ENCODE measurements at places on chromosomes 12 and 14.

DNA sequence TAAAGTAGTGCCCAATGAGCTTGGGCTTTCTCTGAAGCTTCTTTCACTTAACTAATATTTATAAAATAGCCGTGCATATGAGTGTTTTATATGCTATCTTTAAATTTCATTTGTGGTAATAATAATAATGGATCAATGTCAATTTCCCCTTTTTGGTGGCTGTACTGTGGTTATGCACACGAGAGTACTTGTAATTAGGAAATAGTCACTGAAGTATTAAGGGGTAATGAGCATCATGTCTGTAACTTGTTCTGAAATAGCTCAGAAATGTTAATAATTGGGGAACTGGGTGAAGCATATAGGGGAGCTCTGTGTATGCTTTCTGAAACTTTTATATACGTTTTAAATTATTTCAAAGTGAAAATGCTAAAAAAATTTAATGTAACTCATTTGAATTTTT, 7.0 kb upstream of the RNASE8 start:
- no peak for DNase-seq

DNA sequence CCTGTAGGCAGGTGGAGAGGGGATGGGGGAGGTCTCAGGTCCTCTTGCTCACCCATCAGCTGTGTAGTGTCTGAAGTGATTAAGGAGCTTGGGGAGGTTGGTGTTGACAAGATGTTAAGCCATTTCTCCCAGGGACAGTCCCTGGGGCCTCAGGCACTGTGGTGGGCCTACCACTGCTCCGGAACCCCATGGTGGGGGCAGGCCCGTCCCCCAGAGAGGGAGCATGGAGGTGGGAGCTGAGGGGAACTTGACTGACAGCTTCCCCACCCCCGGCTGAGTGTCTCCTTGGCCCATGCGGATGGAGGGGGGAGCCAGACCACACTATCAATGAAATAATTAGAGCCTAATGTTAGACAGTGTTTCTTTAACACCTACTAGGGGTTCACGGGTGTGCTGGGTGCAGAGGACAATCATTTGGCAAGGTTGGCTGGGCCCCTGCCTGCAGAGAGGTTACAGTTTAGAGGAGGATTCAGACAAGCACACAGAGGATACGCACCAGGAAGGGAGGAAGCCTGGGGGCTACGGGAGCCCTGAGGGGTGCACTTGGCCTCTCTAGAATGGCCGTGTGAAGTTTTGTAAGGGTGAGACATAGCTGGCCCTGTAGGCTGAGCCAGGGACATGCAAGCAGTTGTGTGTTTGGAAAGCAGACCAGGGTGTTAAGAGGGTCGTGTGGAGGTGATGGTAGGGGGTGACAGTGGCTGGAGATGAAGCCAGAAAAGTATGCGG, 19.3 kb upstream of the KRT80 start:
- no peak for DNase-seq

DNA sequence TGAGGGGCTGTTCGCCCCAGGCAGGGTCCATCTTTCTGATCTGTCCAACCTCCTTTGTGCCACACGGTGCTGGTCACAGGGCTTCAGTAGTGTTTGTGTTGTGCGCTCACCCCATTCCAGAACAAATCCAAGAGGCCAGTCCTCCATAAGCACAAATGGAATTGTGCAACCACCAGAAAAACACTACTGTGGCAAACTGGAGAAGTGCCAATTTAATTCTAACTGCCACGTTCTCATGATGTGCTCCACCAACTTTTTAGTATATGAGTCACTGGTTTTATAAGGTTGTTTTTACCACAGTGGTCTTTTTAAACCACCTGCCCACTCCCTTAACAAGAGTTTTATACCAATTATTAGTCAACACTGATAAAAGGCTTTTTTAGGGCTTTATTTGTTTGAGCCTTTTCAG, 380.2 kb downstream of the NAV3 start:
- no peak for DNase-seq

DNA sequence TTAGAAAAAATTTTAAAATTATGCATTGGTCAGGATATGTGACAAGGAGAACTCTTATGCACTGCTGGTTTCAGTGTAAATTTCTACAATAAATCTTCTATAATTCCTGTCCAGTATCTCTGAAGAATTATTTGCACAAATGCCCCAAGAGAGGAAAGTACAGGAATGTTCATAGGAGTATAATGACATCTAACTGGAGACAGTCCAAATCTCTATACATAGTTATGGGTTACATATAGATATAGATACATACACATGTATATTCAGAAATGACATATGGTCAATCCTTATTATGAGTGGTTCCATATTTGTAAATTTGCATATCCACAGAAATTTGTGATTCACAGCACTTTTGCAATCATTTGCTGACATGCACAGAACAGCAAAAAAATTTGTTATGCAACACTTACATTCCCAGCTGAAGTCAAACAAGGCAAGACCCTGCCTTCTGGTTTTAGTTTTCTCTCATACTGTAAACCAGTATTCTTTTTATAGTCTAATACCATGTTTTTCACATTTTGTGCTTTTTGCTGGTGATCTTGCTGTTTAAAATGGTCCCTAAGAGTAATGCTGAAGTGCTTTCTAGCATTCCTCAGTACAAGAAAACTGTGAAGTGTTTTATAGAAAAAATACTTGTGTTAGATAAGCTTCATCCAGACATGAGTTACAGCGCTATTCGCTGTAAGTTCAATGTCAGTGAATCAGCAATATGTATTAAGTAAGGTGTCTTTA, 103.8 kb downstream of the SLC16A7 start:
- DNase-seq, result no peak

DNA sequence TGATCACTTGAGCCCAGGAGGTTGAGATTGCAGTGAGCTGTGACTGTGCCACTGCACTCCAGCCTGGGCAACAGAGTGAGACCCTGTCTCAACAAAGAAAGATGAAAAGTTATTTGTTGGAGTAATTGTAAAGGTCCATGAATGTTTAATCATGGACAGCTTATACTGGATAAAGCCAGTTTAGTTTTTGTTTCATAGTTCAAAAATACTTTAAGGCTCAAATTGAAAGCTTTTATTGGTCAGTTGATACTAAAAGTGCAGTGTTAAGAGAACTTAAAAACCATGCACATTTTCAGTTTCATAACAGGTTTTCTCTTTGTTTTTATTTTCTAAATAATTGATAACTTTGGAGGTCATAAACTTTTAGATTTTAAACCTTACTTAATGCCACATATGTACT, 108.4 kb downstream of the MON2 start:
- no peak for DNase-seq

- DNase-seq, result no peak
Observed at GRCh38 chr12:102763471-102763870, 153.6 kb downstream of the PAH start.

DNA sequence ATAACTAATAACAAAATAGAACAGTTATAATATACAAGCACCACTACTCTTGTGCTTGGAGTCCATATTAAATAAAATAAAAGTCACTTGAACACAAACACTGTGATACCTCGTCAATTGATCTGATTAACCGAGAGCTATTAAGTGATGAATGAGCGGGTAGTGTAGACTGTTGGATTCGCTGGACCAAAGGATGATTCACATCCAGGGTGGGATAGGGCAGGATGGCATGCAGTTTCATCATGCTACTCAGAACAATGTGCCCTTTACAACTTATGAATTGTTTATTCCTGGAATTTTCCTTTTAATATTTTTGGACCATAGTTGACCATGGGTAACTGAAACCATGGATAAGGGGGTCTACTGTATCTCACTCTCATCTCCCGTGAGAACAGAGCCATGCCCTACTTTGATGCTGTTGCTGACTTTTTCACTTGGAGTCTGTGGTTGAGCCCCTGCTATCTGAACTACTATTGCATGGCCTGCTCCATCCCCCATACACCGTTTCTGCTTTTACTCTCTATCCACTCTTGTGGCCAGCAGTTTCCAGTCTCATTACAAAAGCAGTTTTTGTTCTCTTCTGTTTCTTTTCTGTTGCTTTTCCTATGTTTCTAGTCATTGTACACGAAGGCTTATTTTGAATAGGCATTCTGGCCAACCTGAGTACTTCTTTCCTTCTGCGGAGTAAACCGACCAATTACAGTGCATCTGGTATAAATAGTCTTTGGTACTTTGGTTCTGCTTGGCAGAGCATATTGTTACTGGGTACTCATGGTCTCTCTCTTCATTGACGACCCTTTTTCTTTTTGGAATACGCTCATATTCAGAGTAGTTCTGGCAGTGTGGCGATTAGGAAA, 12.2 kb downstream of the TMTC2 start:
- DNase-seq, result no peak

DNA sequence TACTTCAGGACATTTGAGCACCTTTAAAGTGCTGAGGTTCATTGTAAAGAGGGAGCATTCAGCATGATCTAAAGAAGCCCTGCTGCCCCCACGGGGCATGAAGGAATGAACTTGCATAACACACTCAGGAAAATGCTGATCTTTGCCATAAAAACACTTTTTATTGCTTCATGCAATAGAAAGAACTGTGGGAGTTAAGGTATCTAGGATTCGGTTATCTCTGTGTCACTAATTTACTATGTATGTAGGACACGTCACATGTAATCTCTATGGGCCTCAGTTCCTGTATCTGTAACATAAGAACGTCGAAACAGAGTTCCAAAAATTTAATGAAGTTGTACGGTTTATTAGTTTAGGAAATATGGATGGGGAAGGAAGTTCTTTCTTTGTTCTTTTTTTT, 33.0 kb downstream of the BTBD7 start:
- no peak for DNase-seq

GRCh38 chr12:89919241-89919906, 210.7 kb upstream of the ATP2B1 start:
- DNase-seq, result no peak

GRCh38 chr12:25553098-25553497, at the start of gene LMNTD1:
TSS of gene LMNTD1 (minus strand) at chr12:25553283. CDS start at chr12:25552959, 324 bp downstream.
- DNase-seq, result no peak

GRCh38 chr12:52672321-52672933, 7.8 kb downstream of the KRT1 start:
- no peak for DNase-seq

DNA sequence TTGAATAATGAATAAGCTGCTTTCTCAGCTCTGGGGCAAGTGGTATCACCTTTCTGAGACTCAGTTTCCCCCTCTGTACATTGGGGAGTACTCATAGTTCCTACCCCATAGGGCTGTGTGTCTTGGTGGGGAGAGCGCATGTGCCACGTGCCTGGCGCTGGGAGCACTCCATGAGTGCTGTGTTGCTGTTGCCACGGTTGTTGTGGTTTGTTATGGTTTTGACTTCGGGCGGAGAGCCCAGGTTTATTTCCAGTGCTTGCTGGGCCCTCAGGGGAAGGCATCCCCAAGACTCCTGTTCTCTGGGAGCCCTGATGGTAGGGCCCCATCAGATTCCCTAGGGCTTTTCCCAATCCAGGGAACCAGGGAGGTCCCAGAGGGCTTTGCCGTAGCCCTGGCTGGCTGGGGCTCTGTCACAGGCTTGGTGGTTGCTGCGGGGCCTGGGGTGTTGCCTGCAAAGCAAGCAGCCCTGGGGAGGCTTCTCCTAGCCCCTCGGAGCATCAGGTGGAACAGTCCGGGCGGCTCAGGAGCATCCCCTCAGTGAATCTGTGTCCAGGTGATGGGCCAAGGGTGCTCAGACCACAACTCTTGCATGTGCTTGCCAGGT, 18.6 kb downstream of the SH2B3 start:
- no peak for DNase-seq

- no peak for DNase-seq
Observed at GRCh38 chr12:108364879-108365278, 25.8 kb upstream of the CMKLR1 start.

GRCh38 chr12:46569826-46570439, 197.4 kb upstream of the SLC38A2 start:
- DNase-seq, result no peak

DNA sequence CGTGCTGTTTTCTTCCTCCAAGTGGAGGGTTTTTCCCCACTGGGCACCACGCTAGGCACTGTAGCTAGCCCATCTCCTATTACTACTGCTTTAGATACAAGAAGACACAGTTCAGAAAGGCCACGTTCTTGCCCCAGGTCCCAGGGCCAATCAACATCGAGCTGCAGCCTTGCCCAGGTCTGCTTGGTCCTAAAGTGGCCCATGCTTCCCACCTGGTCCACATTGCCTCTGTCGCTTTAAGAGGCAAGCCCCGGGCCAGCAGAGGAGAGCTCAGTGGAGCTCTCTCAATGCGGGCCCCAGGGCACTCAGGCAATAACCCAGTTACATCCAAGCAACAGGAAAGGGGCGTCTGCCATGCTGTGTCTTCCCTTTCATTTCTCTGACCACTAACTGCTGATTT, 148.1 kb downstream of the CALM1 start:
- DNase-seq, result no peak

DNA sequence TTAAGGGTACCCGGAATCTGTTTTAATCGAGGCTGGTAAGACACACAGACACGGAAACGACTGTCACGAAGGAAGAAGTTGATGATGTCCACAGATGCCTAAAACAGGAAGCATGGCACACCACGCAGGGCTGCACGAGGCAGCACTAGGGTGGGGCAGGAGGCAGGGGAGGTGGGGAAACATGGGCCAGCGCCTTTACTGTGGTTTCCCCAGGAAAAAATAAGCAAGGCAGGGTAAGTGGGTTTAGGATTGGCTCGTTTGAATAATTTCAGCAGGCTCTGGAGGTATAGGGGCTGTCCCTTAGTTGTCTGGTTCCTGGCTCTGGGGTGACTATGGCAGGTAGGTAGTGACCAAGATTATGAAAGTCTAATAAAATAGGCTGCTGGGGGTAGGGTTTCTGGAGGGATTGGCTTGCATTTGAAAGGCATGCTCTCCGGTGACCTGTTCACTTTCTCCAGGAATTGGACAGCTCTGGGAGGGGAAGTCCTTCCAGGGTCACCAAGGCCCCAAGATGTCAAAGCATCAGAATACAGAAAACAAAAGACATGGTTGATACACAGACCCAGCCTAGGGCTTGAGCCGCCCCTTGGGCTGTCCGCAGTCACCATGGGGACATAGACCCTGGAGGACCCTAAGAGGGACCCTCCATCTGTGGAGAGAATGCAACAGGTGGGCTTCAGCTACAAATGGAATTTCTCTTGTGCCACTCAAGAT, 35.3 kb downstream of the MAP1LC3B2 start:
- no peak for DNase-seq

DNA sequence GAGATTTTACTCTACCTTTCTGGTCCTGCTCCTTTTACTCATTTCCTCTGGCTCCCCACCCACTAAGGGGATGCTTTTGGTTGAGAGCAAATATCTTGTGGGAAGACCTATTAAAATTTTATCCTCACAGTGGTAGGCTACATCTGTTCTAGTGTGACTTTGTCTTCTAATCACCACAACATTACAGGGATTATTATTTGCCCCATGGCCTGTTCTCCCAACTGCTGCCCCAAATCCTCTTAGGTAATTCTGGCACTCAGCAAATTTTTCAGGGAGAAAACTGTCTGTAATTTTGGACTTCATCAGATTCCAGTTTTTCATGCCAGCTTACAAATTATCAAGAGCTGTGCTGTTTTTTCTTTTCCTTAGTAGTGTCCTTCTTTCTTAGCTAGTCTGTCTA, 172.3 kb downstream of the GPHN start:
- no peak for DNase-seq

GRCh38 chr12:94078138-94078723, 70.1 kb upstream of the PLXNC1 start:
- no peak for DNase-seq

GRCh38 chr14:95479494-95479893, 37.0 kb downstream of the SYNE3 start:
- DNase-seq, result no peak

All from stimulated activated CD8-positive, alpha-beta memory T cell treated with anti-CD3 and anti-CD28 coated beads, Interleukin-7, amount 100 ng/mL, for 24 hours (primary cell).